ENCODE measurements at places on chromosomes 12 and 14.

GRCh38 chr14:69574263-69574953 is at the start of gene CCDC177:
Gene CCDC177 (minus strand): TSS chr14:69574871. CDS start chr14:69573622, 1,249 bp downstream.
- DNase-seq, result peak; percentile 51

DNA sequence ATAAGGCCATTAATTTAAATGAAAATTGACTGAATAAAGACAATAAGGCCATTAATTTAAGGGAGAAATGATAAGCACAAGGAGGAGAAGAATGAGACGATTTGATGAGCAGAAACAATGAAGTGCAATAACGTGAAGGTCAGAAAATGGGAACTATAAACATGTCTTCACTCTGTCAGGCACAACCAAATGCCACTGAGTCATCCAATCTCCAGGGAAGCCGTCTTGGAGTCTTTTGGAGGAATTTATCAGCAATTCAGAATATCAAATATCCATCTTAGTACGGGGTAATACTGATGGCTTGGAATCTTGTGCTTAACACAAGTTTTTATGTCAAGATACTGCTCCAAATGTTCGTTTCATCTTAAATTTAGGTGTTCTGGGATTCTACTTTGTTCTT is 159.9 kb downstream of the CAPZA3 start:
- no peak for DNase-seq

DNA sequence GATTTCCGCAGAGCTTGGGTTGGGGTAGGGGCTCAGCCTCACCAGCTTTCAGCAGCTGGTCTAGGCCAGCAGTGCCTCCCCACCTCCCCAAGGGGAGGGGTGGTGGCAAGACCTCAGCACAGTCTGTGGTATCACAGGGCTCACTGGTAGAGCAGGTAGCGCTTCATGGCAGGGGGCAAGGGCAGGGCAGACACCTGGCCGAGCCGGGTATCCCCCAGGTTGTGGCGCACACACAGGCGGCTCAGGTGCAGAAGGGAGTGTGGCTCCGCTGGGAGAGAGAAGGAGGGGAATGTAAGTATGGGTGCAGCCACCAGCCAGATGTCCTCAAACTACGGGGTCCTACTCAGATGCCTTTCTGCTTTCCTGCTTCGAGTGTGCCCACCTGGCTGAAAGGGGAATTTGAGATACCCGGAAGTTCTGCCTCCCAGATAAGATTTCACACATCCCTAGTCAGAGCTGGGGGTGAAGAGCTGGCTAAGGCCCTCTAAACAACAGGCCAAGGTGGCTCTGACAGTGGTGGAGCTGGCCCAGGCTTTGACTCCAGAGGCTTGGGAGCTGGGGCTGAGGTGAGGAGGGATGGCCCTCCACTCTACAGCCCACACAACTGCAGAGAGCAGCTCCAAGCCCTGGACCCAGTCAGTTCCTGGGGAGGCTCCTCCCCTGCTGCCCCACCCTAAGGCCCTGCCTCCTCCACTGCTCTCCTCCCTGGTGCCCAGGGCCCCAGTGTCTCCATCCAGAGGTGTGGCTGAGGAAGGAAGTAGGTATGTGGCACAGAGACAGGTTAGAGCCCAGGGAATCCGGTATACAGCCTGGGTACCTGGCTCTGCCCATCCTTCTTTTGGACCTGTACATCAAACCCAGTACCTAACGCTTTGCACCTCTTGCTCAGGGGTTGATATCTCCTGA is 1.8 kb downstream of the SPSB2 start:
- DNase-seq, result no peak

DNA sequence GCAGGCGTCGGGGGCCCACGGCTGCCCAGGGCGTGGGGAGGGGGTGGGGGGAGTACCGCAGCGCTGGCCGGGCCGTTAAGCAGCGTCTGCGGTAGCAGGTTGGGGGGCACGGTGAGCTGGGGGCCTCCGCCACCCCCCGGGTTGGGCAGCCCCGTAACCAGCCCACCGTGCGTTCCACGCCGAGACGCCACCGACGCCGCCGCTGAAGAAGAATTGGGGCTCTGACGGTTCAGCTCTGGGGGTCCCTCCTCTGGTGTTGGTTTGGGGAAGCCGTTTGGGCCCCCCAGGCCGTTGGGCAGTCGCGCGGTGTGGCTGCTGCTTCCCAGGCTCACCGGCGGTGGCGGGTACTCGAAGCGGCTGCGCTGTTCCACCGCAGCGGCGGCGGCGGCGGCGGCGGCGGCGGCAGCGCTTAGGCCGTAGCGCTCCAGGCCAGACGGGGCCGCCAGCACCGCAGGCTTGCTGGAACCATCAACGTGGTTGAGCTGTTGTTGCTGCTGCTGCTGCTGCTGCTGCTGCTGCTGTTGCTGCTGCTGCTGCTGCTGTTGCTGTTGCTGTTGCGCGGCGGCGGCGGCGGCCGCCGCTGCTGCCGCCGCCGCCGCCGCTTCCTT is 1.5 kb downstream of the IRF2BPL start:
- no peak for DNase-seq

- DNase-seq, result no peak
These were observed 1.2 kb upstream of the C1R start for GRCh38 chr12:7093486-7093885.

- no peak for DNase-seq
These were observed 8.5 kb downstream of the RBP5 start for GRCh38 chr12:7120166-7120565.

DNA sequence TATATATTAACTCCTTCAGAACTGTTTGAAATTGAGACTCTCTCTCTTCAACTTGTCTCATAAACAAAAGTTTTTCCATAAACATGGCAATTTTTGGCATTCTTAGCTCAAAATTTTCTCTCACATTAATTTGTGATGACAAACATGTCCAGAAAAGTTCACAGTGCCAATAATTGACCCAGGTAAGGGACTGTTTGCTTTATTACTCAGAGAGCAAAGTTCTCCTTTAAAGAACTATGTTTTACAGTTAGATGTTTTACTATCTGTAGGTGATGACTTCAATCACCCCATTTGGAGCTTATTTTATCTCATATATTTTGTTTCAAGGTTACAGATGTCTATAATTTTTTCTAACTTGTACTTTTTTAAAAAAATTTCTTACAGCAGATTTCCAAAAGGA is 855.6 kb downstream of the SLC16A7 start:
- DNase-seq, result no peak

GRCh38 chr14:83425706-83426105 is 1892.1 kb upstream of the SEL1L start:
- DNase-seq, result no peak

GRCh38 chr12:55966408-55967281 is at the start of gene CDK2:
Gene CDK2 (plus strand): TSS chr12:55966830. CDS start chr12:55967009, 179 bp downstream.
- DNase-seq, result peak; percentile 79

GRCh38 chr14:104877806-104878550 is 12.9 kb downstream of the CEP170B start:
- no peak for DNase-seq

GRCh38 chr12:52041695-52042123 is 9.5 kb upstream of the NR4A1 start:
- DNase-seq, result peak; percentile 37

DNA sequence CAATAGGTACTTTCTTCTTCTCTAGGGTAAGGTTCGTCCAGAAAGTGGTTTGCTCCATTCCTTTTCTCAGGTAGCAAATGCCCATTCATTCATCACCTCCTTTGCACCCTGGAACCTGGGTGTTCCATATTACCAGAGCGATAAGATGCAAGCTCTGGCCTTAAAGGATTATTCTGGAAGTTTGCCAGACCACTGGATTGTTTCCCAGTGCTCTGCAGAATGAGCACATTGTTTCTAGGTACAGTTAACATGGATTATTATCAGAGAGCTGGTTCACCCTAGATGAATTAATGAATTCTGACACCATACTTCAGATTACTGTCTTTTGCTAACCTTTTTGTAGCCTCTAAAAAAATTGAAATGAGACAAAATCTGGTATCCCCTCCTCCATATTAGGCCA is 170.9 kb upstream of the BMP4 start:
- DNase-seq, result no peak

DNA sequence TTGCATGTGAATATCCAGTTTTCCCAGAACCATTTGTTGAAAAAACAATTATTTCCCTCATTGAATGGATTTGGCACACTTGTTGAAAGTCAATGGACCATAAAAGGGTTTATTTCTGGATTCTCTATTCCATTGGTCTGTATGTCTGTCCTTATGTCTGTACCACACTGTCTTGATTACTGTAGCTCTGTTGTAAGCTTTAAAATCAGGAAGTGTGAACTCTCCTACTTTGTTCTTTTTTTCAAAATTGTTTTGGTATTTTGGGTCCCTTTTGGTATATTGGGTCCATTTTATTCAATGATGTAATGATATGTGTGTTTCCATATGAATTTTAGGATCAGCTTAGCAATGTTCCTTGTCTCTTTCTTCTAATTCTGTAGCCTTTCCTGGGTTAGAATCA is 64.8 kb downstream of the PPP2R5C start:
- no peak for DNase-seq

- no peak for DNase-seq
These were observed 96.0 kb downstream of the GPHN start for GRCh38 chr14:66603945-66604344.

DNA sequence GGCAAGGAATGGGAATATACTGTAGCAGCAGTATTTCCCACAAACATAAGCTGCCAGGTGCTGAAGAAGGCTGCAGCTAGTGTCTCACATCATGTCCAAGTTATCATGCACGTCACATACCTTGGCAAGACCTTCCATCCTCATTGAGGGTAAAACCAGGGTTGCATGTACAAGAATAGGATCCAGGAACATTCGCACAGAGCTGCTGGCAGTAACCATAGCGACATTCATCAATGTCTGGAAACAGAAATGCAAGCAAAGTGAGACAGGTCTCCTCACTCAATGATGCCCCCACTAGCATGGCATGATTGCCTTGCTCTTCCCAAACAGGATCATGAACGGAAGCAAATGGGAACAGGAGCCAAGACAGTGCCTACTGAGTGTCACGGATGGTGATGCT is 23.8 kb upstream of the TC2N start:
- DNase-seq, result no peak

DNA sequence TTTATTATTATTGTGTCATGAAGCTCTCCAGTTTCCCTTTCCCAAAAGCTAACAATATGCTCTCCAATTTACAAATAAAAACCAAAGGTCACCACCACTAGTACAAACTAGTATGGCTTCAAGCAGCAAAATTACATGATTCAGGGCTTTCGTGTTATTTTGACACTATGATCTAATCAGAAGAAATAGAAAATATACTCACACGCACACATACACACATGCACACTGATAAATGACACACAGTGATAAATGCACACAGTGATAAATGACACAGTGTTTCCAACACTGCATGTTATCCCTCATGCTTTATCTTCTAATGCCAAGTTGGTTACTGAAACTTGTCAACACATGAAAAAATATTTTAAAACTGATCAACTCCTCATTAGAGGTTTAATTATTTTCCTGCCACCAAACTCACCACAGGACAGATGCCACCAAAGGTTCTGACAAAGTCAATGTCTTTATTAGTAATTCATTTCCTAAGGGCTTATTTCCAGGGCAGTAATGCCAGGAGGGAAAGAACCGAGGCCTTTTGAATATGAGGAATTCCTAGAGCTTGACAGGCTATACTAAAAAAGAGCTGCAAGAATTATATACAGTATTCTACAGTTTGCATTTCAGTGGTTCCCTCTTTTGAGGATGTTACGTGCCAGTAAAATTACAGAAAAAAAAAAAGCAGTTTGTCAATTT is 82.4 kb downstream of the PPP2R5E start:
- no peak for DNase-seq

DNA sequence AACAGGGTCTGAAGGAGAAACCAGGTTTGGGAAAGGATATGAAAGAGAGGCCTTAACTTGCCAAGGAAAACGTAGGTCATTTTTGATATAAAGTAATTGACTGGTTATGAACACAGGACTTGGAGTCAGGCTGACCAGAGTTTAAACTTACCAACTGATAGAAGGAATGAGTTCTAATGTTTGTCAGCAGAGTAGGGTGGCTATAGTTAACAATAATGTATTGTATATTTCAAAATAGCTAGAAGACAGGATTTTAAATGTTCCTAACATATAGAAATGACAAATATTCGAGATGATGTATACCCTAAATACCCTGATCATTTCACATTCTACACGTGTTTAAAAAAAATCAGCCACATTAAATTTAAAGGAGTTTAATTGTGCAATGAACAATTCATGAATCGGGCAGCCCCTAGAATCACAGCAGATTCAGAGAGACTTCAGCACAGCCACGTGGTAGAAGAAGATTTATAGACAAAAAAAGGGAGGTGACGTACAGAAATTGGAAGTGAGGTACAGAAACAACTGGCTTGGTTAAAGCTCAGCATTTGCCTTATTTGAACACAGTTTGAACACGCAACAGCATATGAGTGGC is 52.5 kb upstream of the PLEKHG7 start:
- DNase-seq, result no peak

- no peak for DNase-seq
These were observed 108.1 kb upstream of the FOXN3 start for GRCh38 chr14:89524990-89525667.

DNA sequence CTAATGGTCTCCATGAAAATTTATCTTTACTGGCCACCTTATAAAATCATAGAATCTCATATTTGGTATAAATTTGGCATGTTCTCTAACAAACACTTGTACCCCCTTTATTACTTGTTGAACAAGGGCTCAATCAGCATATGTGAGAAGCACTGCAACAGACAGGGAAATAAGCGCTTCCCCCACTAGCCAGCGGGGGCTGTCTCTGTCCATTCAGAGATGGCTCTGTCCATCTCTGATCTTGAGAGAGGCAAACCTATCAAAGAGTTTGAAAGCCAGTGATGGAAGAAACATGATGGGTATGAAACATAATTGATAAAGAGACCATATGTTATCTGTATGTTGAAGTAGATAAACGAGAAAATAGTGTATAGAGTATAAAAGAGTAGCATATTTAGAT is 326.8 kb downstream of the PDZRN4 start:
- DNase-seq, result no peak

- DNase-seq, result no peak
These were observed 196.2 kb downstream of the ZFP36L1 start for GRCh38 chr14:68596701-68597100.

DNA sequence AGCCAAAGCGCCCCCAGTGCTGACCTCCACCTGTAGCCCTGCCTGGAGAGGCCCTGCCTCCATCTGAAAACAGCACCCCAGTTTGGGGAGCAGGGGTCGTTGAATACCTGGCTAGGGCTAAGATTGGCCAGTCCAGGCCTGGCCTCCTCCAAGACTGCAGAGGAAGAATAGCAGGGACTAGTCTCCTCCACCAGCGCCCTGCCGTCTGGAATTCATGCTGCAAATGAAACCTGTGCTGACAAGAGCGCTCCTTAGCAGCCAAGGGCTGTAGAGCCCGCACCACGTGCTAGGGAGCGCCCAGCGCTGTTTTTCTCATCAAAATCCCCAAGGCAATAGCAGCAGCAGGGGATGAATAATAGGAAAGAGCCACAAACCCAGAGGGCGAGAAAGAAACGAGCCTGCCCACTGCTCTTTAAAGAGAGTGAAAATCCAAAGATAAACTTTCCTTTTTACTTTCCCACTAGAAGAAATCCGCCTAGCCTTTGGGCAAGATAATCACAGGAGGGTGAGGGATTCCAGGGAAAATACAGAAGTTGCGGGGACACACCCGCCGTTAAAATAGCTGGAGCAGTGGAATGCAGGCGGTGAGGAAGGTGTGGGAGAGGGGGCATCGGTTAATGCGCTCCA is 3.3 kb downstream of the COL2A1 start:
- DNase-seq, result no peak

All from stimulated activated CD8-positive, alpha-beta memory T cell treated with anti-CD3 and anti-CD28 coated beads, Interleukin-15, amount 100 ng/mL, for 4 hours (primary cell).